KBM-7 (cell line): ENCODE measurements at places on chromosomes 6 and 20.

- DNase-seq, result peak; percentile 50
These were observed 7.1 kb upstream of the ABHD16B start for GRCh38 chr20:63854069-63854765.

GRCh38 chr6:22366214-22366613, 69.4 kb upstream of the PRL start:
- no peak for DNase-seq

- DNase-seq, result no peak
These were observed 558.2 kb upstream of the CITED2 start for GRCh38 chr6:139932671-139933070.

DNA sequence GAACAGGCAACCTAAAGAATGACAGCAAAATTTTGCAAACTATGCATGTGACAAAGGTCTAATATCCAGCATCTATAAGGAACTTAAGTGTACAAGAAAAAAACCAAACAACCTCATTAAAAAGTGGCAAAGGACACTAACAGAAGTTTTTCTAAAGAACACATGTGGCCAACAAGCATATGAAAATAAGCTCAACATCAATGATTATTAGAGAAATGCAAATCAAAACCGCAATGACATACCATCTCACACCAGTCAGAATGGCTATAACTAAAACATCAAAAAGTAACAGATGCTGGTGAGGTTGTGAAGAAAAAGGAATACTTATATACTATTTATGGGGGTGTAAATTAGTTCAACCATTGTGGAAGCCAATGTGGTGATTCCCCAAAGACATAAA, 5.5 kb downstream of the RFPL4B start:
- no peak for DNase-seq

GRCh38 chr6:6889601-6890000, 218.2 kb upstream of the RREB1 start:
- DNase-seq, result no peak

- no peak for DNase-seq
These were observed 69.8 kb upstream of the CCN6 start for GRCh38 chr6:111984081-111984480.

- DNase-seq, result peak; percentile 77
These were observed 41.5 kb upstream of the KCNQ5 start for GRCh38 chr6:72580281-72580940.

GRCh38 chr6:1592852-1593251, 16.9 kb upstream of the FOXC1 start:
- no peak for DNase-seq

GRCh38 chr20:48574383-48574782, 253.4 kb downstream of the PREX1 start:
- DNase-seq, result no peak

GRCh38 chr6:73989428-73989827, 293.4 kb downstream of the CD109 start:
- DNase-seq, result no peak

- DNase-seq, result no peak
These were observed 51.6 kb downstream of the RAMACL start for GRCh38 chr6:166534658-166535406.

DNA sequence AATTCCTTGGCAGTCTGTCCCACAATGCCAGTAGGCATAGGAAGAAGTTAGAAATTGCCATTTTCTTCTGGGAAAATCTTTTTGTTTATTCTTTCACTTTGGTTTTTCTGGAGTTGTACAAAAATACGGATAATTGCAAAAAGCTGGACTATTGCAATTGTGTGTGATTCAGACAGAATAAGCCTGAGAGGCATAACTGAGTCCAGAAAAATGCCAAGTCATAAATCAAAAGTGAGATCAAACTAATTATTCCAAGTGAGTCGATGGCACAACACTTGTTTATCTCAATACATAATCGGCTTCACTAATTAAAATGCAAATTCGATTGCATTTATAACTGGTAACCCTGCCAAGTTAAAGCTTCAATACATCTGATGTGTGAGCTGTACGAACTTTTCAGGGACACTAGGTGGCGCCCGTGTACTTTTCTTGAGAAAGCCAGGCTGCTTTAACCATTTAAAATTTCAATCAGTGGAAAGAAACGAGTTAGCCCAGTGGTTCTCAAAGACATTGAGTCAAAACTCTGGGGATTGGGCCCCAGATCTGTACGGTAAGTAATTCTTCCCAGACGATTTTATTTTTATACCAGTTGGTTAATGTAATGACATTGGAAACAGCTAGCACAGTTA, 102.6 kb downstream of the LAMP5 start:
- DNase-seq, result peak; percentile 43

GRCh38 chr20:12660918-12661317, 347.9 kb upstream of the SPTLC3 start:
- DNase-seq, result peak; percentile 36

- no peak for DNase-seq
These were observed 809.5 kb upstream of the FLRT3 start for GRCh38 chr20:15146948-15147347.

GRCh38 chr6:110185879-110186278, 5.7 kb downstream of the CDC40 start:
- no peak for DNase-seq

DNA sequence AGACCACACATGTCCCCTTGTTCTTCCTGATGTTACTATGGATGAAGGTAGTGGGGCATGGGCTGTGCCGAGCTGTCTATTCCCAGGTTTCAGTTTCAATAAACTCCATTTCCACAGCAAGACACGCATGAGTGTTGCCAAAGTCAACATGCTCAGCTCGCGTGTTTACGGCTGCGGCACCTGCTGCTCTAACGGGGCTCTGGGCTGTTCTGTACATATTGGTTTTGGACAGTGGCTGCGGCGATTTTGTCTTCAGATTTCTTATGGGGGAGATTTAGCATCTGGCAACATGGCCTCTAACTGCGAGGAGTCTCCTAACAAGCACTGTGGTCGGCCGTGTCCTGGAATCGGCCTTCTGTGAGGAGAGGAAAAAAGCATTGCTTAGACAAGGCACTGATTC, 58.6 kb downstream of the TMEM242 start:
- no peak for DNase-seq

- peak; percentile 22 for DNase-seq
These were observed 64.9 kb downstream of the C6orf58 start for GRCh38 chr6:127641905-127642304.

DNA sequence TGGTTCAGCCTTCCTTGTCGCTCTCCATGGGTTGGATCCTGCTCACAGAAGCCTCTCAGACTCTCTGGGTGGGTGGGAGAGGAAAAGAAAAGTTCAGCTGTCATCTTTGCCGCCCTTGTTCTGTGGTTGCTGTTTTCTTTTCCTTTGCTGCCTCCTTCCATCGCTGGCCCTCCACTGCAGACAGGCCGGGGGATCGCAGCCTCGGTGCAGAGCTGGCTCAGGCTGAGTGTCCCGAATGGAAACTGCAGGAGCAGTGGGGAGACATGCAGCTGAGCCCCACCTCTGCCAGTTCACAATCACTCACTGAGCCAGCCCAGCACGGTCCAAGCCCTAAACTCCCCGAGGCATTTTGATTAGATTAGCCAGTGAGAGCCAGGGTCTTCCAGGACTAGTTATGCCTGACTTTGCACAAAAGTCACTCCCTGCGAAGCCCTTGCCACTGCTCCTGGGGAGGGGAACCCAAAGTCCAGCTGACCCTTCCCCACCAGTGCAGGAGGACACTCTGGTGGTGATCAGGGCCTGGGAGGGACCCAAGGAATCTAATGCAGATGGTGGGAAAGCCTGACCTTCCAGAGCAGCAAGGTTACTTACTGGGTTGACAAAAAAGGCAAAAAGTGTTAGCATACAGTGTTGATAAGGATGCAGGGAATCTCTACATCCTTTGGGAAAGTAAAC, 14.0 kb downstream of the NRN1 start:
- no peak for DNase-seq

- DNase-seq, result no peak
These were observed 148.5 kb downstream of the PHACTR3 start for GRCh38 chr20:59752704-59753460.

GRCh38 chr6:110590821-110591351, 114.5 kb upstream of the SLC22A16 start:
- no peak for DNase-seq

GRCh38 chr20:51972056-51972455, 169.7 kb upstream of the SALL4 start:
- no peak for DNase-seq

- no peak for DNase-seq
These were observed 212.2 kb downstream of the CDC5L start for GRCh38 chr6:44599672-44600071.

DNA sequence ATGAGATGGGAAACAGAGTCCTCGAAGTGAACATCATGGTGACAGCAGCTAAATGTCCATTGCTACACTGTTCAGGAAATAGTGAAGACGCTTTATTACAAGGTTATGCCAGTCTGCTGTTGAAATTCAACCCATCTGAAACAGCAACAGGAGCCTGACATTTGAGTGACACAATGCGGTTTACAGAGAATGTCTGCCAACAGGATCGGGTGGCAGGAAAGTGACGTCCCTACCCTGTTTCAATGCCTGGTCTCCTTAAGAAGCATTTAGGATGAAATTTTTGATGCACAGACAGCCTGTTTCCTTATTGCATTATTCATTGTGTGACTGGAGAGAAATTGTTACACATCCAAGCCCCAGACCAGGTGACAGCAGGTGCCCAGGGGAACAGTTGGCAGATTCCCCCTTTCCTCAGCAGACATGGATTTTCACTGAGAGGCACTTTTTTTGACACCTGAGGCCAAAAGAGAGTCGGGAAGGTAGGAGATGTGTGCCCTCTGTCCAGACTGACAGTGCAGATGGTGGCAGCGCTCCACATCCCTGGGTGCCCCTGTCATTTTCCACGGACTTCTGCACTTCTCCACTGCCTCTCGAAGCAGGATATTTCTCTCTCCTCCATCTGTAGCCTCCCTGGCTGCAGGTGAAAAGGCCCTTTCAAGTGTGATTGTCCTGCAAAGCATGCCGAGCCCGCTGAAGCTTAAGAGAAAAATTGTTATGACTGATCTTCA, 87.9 kb downstream of the BFSP1 start:
- no peak for DNase-seq

DNA sequence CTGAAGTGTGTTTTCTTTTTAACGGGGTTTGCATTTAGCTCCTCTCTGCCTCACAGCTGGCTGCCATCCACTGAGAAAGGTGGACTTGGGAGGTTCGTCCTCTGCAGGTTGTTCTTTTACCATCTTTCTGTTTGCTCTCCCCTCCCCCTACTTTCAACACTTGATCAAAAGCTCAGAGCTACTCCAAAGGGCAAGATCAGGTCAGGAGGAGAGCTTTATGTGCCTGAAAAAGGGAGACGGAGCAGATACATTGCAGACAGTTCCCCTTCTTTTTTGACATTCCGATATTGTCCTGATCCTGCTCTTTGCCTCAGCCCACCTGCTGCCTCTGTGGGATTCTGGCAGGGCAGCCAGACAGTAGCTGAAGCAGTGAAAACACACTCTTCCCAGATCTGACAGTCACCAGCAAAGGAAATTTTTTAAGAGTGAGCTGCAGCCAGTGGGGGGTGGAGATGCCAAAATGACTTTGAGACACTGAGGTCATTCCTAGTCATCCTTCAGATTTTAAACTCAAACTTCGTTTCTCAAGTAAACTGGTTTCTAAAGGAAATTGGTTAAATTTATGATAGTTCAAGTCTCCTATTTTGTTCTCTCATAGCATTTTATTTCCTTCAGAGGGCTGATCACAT, 26.5 kb downstream of the SMLR1 start:
- DNase-seq, result no peak

DNA sequence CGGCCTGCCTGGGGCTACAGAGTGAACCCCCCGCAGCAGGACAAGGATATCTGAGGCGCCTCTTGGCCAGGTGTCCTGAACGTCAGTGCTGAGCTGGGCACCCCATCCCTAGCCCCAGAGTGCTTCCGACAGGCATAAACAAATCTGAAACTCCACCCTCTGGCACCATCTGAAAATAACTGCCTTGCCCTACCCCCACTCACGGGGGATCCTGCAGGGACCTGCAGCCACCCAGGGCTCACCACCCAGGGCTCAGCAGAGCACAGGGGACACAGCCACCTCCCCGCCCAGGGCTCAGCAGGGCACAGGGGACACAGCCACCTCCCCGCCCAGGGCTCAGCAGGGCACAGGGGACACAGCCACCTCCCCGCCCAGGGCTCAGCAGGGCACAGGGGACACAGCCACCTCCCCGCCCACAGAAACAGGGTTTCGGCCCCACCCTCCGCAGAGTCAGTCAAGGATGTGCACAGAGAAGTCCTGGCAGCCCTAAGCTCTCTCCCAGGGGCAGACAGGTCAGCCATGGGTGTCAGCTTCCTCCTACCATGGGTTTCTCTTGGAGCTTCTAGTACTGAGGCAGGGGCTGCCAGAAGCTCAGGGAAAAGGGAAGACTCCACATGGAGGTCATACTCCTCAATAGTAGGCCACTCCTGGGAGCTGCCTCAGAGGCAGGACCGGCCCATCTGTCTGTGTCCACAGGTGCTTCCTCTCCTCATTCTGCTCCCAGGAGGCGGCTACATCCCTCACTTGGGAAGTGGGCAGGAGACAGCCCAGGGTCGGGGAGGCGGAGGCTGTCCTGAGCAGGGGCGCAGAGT, 4.6 kb downstream of the UCKL1 start:
- DNase-seq, result no peak

DNA sequence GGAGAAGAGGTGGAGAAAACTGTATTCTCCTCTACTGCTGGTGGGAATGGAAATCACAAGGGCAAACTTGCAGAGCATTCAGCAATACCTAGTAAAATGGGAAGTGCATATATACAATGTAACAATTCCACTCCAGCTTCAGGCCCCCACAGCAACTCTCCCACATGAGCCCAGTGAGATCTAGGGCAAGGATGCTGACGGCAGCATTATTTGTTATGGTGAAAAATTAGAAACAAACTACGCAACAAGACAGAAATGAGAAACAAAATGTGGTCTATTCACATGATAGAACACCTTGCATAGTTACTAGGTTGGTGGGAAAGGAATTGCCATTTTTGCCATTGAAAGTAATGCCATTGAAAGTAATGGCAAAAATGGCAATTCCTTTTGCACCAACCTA, 98.9 kb upstream of the SRSF6 start:
- DNase-seq, result no peak

GRCh38 chr20:22536956-22537756, 47.2 kb downstream of the FOXA2 start:
- DNase-seq, result no peak

DNA sequence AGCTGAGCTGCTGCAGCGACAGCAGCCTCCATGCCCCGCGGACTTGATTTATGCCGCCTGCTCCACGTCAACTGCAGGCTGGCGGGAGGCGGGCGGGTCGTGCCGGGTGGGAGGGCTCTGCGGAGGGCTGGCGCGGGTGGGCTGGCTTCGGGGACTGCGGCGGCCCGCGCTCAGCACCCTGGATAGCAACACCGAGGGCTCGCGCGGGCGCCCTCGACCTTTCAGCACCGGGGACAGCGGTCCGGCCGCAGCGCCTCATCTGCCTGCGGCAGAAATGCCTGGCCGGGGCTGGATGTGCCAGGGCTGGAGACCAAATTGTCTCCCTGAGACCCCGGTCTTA, 792 bp downstream of the SNAP25 start:
- DNase-seq, result peak; percentile 61
